Iris pigment epithelial cell (primary cell): ENCODE measurements at places on chromosomes 6 and 20.
A peak's percentile ranks its signal among the peaks of the same experiment; 100 is the strongest.

GRCh38 chr6:15526212-15526701 lies 136.6 kb downstream of the DTNBP1 start:
- no peak for DNase-seq

DNA sequence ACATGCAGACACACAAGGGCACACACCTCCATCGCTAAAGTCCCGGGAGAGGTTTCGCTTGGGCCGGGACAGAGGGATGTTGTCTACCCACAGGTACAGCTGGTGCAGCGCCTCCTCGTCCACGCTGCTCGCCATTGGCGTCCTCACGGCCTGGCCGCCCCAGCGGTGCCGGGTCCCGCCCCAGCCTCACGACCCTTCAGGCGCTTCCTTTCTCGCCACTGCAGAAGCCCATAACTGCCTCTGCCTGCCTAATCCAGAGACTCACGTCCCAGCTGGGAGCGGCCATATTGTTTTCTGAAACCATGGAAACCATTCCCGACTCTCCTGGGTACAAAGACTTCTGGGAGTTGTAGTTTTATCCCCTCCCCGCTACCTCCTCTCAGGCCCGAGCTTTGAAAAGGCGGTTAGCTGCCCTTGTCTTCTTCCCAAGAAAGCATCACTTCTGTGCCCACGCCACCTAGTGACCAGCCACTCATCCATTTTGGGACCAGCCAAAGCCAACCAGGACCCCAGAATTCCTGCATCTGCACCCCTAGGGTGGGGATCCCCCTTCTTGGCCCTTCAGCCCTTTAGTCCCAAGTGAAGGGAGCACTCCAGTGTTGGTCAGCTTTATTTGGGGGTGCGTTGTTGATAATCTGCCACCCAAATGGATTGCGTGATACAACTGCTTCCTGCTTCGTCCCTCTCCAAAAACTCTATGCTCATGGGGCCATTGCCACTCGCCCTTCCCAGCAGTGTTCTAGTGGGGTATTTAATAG lies at the start of gene SPEF1:
SPEF1 (minus strand) TSS at position 296 of the 758 bp plus-strand sequence; CDS start at position 135, 161 bp downstream.
- peak; percentile 85 for DNase-seq

DNA sequence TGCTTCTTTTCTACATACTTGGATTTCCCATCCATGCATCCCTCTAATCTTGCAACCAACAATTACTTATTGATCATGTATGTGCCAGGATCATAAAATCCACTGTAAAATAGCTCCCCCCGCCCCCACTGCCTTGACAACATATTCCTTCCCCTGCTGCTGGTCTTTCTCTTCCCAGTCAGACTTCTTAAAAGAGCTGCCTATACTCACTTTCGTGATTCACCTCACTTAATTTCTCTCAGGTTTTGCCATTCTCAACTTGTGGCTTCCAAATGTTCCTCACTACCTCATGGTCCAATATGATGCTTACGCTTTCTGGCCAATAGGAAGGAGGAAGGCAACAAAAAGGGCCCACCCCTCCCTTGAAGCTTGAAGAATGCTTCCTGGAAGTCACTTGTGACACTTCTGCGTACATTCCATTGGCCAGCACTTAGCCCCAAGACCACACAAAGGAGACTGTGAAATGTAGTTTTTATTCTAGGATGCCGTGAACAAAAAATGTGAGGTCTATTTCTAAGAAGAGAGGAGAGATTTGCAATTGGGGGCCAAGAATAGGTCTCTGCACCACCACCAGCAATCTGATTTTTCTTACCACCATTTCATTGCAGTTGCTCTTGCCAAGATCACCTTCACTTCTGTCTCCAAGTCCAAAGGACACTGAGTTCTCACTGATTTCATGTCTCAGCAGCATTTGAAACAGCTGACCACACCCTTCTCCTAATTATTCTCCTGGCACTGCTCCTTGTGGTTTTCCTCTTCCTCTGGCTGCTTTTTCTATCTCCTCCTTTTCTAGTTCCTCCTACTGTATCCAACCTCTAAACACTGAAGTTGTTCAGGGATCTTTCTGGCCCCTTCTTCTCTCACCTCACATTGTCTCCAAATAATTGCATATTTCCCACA lies 30.8 kb downstream of the CD164 start:
- DNase-seq: no peak

- DNase-seq: no peak
Measured at GRCh38 chr6:166526937-166527336, 59.5 kb downstream of the RAMACL start.
